T1000 (cell line): ENCODE measurements at places on chromosomes 16 and 17.

DNA sequence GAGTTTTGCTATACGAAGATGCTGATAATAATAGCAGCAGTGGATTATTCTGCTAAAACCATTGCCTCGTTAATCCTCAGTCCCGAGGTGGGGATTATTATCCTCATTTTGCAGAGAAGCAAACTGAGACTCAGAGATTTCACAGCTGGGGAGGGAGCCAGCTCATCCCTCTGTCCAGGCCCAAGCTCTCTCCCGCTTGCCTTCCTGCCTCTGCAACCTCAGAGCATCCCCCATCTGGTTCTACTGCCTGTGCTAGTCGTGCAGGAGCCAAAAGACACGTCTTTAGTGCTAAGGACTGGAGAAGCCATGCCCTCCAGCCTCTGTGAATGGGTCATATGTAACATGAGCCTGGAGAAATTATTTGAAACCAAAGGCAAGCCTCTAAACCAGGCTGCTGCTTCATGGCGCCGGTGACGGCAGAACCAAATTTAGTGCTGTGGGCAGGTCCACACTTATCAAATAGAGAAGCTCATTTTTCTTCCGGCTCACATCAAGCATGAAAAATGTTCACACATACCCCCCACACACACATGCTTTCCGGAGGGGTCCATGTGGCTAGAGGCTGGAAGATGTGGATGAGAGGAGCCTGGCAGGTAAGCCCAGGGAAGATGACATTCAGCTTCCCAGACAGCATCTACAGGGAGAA lies 13.5 kb downstream of the MAPT start:
- no peak for DNase-seq

GRCh38 chr17:44071772-44072171 lies 1.2 kb downstream of the G6PC3 start:
- no peak for DNase-seq

GRCh38 chr16:79639576-79640311 lies 39.2 kb upstream of the MAF start:
- DNase-seq: no peak

GRCh38 chr17:76004750-76005262 lies 4.2 kb downstream of the CDK3 start:
- no peak for DNase-seq

DNA sequence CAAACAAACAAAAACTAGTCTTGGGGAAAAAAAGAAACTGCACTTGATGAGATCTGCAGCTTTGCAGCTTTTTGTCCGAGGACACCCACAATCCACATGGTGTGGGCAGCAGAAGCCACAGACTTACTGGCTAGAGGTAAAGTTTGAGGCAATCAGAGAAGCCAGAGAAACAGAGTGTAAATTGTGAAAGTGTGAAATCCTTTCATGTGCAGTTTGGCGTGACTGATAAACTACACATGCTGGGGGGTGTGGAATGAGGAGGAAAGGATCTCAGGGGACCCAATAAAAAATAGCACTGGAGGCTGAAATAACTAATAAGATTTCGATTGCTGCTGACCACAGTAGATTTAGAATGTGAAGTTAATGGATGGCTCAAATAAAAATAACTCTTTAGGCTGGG lies 42.4 kb upstream of the HOXB13 start:
- DNase-seq: no peak

DNA sequence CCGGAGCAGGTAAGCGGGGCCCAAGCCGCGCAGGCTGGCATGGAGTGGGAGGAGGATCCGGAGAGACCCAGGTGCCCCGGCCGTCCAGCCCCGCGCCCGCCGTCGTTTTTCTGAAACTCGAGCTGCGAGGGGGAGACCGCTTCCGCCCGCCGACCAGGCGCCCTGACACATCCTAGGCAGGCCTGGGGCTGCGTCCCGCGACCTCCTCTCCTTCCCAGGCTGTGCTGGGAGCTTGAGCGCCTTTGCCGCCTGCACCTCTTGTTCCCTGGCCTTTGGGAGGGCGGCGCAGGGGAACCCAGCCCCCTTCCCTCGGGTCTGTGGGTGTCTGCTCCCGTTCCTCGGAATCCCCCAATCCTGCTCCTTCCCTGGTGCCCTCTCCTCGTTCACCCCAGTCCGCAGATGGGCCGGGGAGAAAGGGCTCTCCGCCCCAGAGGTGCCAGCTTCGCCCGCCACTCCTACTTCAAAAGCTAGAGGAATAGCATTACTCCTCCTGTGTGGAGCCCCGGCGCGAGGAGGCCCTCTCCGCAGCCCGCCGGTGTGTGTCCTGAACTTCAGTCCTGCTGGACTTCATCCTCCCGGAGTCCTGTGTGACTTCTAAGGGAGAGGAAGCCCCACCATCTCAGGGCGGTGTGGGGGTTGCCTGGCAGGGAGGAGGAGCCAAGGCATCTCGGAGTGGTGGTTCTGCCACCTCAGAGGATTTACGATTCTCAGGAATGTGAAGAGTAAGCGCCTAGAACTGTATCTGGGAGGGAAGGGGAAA lies 1.0 kb downstream of the NHERF1 start:
- no peak for DNase-seq

DNA sequence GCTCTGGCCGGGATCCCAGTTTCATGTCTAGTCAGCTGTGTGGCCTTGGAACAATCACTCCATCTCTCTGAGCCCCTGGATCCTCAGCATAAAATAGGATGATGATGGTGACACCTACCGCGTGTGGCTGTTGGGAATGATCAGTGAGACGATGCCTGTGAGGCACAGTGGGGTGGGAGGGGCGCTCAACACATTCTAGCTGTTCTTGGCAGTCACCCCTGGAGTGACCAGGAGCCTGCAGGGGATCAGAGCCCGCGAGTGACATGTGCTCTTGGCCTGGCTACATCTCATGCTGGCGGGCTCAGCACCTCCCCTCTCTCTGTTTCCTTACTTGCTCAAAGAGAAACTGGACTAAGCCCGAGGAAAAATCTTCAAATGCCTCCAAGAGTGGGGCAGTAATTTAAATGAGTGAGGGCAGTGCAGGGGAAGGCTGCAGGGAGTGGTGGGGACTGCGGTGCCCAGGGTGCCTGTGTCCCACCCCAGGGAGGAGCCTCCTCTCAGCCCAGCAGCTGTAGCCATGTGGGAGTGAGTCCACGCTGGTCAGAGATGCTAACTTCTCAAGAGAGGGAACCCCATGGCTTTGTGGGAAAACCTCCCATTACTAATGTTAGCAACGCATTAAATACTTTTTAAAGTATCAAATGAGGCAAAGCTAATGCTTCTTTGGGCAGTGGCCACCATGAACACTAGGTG lies 23.1 kb upstream of the DOK4 start:
- DNase-seq: no peak

- no peak for DNase-seq
Observed at GRCh38 chr16:87486713-87487247, 6.0 kb downstream of the ZCCHC14 start.

GRCh38 chr16:47067203-47067602 lies 76.5 kb downstream of the NETO2 start:
- no peak for DNase-seq

- no peak for DNase-seq
Observed at GRCh38 chr17:2085648-2085949, 30.7 kb downstream of the HIC1 start.

GRCh38 chr17:41404024-41404671 lies 6.7 kb upstream of the KRT31 start:
- DNase-seq: peak; percentile 83

GRCh38 chr17:41823580-41823979 lies 10.8 kb downstream of the FKBP10 start:
- DNase-seq: no peak

DNA sequence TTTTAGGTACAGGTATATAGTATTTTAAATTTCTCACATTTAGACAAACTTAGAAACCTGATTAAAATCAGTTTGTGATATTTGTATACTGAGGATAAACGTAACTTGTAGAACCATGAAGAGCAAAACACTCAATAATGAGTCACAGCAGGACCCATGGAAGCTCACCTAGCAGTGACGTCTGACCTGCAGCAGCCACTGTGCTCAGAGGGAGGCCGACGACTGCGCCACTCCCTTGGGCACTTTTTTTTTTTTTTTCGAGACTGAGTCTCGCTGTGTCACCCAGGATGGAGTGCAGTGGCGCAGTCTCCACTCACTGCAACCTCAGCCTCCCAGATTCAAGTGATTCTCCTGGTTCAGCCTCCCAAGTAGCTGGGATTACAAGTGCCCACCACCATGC lies 106.2 kb upstream of the AXIN2 start:
- no peak for DNase-seq

DNA sequence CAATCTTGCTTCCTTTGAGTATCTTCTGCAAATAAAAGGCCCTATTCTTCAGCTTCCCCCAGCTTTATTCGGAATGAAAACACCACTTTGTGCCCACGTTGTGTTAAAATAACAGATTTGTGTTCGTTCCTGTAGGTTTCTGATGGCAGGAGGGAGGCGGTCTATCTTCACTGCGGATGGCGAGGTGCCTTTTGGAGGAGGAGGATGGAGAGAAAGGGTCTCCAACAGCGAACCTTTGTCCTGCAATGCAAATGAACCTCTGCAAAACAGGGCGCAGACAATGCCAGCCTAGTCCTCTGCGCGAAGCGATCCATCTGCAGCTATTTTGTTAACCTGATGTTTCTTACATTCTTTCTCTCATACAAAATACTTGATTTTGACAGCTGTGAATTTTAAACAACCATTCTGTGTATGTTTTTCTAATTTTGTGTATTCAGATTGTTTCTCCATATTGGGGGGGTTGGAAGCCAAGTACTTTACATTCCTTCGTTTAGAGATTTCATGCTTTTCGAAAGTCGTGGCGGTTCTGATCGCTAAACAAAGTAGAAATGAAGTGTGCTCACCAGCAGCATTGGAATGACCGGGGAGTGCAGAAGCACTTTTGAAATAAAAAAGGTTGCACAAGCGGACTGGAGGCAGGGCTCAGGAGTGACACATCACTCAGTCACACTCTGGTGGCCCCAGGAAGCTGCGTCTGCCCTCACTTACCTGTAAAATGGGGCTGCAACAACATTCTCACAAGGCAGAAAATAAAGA lies 279.0 kb upstream of the IRX5 start:
- no peak for DNase-seq

GRCh38 chr17:55480631-55481315 lies 30.5 kb downstream of the SMIM36 start:
- DNase-seq: no peak

- no peak for DNase-seq
Observed at GRCh38 chr16:30005341-30006094, 5.3 kb downstream of the DOC2A start.

- DNase-seq: no peak
Observed at GRCh38 chr17:16944334-16945135, 27.4 kb downstream of the TNFRSF13B start.

DNA sequence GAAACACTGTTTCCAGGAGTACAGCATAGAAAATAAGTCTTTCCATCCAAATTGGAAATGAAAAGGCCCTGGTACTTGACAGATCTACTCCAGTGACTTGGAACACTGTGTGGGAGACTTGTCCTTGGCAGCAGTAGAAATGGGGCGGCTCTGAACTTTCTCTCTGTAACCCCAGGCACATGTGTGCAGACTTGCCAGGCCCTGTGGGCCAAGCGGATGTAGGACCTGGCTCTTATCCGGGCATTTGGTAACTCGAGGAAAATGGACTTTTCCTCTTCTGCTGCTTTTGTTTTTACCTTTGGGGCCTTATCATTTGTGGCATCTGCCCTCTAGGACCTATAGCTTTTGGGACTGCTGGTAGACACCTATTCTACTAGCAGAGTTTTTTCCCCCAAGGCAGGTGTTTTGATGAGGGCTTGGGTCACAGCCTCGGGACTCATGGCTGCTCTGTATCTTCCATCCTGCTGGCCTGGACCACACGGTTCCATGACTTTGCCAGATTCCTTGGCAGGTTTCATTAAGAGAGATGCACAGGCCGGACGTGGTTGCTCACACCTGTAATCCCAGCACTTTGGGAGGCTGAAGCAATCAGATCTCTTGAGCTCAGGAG lies 43.5 kb downstream of the SMPD3 start:
- no peak for DNase-seq

DNA sequence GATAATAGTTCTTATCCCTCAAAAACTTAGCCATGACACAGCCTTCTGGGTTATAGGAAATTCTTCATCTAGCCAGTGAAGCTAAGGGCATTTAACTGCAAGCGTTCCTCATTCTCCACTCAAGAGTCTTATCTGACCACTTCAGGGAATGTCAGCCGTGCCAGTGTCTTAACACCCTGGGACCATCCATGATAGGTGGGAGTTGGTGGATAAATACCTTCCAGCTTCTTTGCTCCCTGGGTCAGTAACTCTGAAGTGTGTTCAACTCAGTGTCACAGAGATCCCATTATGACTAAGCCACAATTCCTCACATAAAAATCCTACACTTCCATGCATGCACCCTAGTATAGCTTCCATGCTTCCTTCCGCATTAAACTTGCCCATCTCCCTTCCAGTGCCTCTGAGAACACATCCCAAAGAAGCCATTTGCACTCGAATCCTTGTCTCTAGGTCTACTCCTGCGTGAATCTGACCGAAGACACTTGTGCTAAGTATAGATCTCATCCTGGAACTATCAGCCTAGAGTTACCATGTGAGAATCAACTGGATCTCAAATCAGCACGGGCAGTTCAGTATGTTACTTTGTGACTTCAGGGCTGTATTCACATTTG lies 264.3 kb upstream of the MAF start:
- DNase-seq: no peak

GRCh38 chr17:68646626-68647526 lies 45.7 kb upstream of the FAM20A start:
- DNase-seq: no peak

- DNase-seq: no peak
Observed at GRCh38 chr17:73888862-73889261, 244.6 kb upstream of the SDK2 start.

DNA sequence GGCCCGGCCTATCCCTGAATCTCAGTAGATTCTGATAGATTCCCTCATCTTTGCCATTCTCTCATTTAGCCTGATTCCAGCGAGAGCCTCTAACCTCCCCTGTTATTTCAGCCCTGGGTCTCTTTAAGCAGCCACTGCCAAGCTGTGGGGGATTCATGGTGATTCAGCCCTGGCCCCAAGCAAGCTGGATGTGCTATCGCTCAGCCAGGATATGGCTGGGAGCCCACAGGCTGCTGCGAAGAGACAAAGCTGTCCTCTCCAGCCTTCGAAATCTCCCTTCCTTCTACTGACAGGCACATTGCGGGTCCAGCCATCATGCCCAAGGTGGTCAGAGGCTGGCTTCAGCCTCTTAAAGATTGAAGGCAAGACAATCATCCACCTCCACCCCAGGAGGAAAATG lies 394.1 kb downstream of the SOX9 start:
- DNase-seq: peak; percentile 25

DNA sequence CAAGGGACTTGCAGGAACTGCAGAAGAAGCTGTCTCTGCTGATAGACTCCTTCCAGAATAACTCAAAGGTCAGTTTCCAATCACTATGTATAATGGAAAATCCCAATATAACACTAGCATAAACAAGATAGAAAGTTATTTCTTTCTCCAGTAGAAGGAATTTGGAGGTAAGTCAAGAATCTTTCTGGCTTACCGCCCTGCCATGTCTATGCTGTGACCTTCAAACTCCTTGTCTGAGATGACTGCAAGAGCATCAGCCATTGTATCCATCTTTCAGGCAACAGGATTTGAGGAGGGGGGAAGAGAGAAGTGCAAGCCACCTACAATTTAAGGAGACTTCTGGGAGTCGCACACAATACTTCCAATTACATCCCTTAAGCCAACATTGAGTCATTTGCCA lies 2.7 kb downstream of the LDAF1 start:
- DNase-seq: no peak

GRCh38 chr17:45228763-45229539 lies 7.3 kb downstream of the FMNL1 start:
- DNase-seq: peak; percentile 89

- DNase-seq: no peak
Observed at GRCh38 chr17:11178581-11178980, 62.4 kb upstream of the SHISA6 start.

GRCh38 chr16:4463522-4464163 lies 10.8 kb downstream of the NMRAL1 start:
- DNase-seq: no peak

- no peak for DNase-seq
Observed at GRCh38 chr16:31401436-31401835, 8.3 kb downstream of the ITGAD start.
